ENCODE measurements at places on chromosomes 13 and 19.

- no peak for DNase-seq
Measured at GRCh38 chr19:13329766-13330165, 176.5 kb downstream of the CACNA1A start.

DNA sequence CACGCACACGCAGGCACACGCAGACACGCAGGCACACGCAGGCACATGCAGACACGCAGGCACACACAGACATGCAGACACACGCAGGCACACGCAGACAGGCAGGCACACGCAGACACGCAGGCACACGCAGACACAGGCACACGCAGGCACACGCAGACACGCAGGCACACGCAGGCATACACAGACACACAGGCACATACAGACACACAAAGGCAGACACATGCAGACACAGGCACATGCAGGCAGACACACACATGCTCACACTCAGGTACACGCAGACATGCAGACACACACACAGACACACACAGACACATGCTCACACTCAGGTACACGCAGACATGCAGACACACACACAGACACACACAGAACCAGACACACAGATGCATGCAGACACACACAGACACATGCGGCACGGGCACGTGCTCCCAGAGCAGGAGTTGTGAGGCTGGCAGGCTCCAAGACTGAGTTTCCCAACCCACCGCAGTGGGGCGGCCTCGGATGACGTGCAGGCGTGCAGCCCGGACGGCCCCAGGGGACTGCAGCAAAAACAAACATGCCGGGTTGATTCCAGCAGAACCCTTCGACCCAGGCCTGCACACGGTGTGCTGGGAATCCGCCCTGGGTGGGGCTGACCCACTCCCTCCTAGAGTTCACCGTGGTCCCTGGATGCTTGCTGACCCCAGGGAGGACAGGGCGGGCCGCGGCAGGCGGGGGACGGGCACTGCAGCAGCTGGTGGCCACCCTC is 100.0 kb downstream of the GADD45B start:
- DNase-seq = no peak

DNA sequence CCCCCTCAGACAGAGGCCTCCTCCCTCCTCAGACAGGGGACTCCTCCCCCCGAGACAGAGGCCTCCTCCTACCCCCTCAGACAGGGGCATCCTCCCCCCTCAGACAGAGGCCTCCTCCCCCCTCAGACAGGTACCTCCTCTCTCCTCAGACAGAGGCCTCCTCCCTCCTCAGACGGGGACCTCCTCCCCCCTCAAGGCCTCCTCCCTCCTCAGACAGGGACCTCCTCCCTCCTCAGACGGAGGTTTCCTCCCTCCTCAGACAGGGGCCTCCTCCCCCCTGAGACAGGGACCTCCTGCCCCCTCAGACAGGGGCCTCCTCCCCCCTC is 13.9 kb downstream of the C3 start:
- no peak for DNase-seq

- no peak for DNase-seq
Measured at GRCh38 chr19:20928371-20928770, 5.3 kb downstream of the ZNF85 start.

DNA sequence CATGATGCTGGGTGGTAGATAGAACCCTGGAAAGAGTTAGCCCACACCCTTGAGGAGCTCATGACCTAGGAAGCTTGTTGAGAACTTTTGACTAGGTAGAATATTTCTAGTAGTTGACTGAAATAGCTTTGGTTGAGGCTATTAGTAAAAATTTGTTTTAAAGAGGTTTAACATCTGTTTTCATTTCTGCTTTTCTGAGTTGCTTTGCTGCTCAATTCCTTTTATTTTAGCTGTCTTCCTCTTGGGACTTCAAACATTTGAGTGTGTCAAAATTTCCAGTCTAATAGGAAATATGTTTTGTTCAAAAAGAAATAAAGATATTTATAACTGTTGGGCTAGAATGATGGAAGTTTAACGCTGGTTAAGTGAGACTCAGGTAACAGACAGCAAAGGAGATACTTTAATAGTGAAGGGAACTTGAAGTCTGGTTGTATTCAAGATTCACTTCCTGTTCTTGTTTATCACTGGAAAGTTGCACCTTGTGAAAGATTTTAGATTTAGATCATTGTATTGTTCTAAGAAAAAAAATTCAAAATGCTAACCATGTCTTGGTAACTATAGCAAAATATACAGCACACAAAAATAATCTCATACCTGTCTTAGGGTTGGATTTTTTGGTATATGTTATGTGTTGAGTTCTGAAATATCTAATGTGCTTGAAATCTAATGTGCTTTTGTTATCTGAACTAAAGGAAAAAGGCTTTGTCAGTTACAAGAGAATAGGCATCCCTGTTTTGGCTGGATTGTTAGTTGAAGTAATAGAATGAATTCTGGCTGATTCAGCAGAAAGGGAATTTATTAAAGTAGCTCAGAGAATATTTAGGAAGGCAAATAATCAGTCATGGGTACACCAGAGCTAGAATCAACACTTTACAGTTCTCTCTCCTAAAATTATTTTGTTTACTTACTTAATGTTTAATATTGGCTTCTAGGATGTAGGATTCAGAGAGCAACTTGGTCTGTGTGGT is 24.4 kb upstream of the GPR18 start:
- DNase-seq = no peak

DNA sequence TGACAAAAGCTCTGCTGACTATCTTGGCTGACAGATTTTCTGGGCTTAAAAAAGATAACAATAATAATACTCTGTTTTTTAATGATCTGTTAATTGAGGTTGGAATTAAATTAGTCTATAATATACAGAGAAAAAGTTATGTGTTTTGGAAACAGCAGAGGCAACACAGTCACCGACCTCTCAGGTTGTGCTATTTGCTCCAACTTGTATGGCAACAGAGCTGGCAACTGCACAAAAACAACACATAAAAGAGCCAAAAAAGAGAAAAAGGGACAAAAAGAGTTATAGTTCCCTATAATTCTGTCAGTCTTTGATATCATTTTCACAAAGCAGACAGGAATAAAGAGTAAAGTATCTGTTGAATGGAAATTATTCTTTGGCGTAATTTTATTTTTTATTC is 102.3 kb upstream of the POSTN start:
- no peak for DNase-seq
